ENCODE measurements at places on chromosomes 5 and 9.

GRCh38 chr5:115170929-115171510, 1.3 kb upstream of the TRIM36 start:
- DNase-seq, result no peak

- DNase-seq, result no peak
Observed at GRCh38 chr9:38335686-38336085, 56.8 kb upstream of the ALDH1B1 start.

DNA sequence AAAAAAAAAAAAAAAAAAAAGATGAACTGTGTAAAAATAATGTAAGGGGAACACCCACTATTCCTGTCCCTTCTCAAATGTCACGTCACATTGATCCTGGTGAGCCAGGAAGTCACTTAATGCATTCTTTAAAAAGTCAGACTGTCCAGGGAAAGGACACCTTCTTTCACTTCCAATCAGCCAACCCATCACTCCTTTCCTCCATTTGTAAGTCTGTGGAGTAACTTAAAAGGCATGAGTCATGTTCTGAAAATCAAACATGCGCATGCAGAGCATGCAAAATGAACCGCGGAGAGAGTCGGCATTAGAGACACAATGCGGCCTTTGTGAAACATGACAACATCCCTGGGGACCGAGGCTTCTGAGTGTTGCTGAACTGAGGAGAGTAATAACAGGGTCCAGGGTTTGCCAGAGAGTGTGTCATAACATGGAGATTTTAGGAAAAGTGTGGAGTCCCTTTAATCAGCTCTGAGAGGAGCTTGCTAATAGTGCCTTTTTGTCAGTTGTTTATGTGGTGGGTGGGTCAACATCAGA, 77.6 kb upstream of the SEMA6A start:
- DNase-seq, result no peak

DNA sequence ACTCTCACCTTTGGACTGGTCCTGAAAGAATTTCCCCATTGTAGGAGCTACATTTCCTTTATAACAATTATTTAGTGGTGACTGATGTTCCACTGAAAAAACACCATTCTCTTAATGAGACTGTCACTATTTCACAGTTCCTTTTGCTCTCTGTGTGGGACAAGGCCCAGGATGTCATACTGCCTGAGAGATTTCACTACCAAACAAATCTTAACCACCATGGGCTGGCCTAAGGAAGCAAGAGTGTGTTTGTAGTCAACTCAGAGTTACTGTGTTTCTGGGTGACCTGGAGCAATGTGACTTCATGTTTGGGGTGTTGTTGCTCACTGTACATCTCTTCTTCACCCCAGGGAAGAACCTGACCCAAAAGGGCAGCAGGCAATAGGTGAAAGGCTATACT, 50.1 kb upstream of the ZNF608 start:
- no peak for DNase-seq

- no peak for DNase-seq
Observed at GRCh38 chr5:81895307-81895706, 76.5 kb upstream of the ATG10 start.

- no peak for DNase-seq
Observed at GRCh38 chr9:86633945-86634344, 279.7 kb upstream of the TUT7 start.

DNA sequence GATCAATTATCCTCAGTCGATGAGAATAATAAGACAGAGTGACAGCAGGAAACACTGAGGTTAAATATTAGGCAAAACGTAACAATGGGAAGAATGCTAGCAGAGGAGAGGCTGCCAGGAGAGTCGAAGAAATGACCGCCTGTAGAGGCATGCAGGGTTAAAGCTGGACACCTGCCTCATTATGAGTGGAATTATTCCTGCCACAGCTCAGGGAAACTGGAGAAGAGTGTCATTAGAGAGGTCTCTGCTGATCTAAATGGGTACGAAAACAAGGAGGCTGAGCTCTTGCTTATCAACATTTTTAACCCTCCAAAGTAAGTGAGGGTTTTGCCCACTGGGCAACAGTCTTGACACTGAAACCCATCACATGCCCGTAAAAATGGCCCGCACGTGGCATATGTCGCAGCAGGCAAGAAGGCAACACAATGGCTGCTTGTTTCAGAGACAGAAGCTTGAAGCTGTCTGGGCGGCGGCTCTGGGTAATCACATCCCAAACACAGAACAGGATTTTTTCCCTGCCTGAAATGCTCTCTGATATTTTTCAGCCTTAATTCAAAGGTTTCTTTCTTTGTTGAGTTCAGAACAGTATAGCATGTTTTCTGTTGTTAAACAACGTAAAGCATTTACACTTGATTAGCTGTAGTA, 118.7 kb downstream of the MED27 start:
- DNase-seq, result no peak

Measured in stimulated activated CD4-positive, alpha-beta T cell treated with anti-CD3 and anti-CD28 coated beads, Interleukin-4, amount 100 ng/mL, for 1 hour (primary cell).